ENCODE measurements at places on chromosomes 12 and 14. TPM values are rescaled to one million over a fixed set of nuclear protein-coding genes. Genes with fewer than 3 reads are reported as not detected.

The CLEC1A gene
- total RNA-seq: not detected

The C14orf180 gene
- not detected for total RNA-seq

The A2ML1 gene
- 258 TPM for total RNA-seq

The TBC1D30 gene
- total RNA-seq: 2.6 TPM

The CCDC92 gene
- total RNA-seq: 7.0 TPM

The LACRT gene
- total RNA-seq: not detected

The SUOX gene
- 2.1 TPM for total RNA-seq

The AICDA gene
- not detected for total RNA-seq

The ATG14 gene
- total RNA-seq: 9.3 TPM

The ADAM21 gene
- 0.13 TPM for total RNA-seq

The CCDC88C gene
- 20.4 TPM for total RNA-seq

The PCED1B gene
- 0.51 TPM for total RNA-seq

The LRRC10 gene
- total RNA-seq: not detected

The ZNF268 gene
- total RNA-seq: 15.8 TPM

The TBX3 gene
- total RNA-seq: 0.38 TPM

The ESPL1 gene
- total RNA-seq: 0.26 TPM

The CLEC6A gene
- under 0.01 TPM for total RNA-seq

The SCFD1 gene
- total RNA-seq: 119 TPM

The MGP gene
- total RNA-seq: 0.79 TPM

The DIO2 gene
- total RNA-seq: not detected

The GPR84 gene
- total RNA-seq: 0.13 TPM

The IGF1 gene
- 0.26 TPM for total RNA-seq

The IFNG-AS1 gene
- total RNA-seq: not detected

The RD3L gene
- not detected for total RNA-seq

The BICDL1 gene
- total RNA-seq: 30.7 TPM
